H9 (cell line): ENCODE measurements at places on chromosomes 7 and 10.

DNA sequence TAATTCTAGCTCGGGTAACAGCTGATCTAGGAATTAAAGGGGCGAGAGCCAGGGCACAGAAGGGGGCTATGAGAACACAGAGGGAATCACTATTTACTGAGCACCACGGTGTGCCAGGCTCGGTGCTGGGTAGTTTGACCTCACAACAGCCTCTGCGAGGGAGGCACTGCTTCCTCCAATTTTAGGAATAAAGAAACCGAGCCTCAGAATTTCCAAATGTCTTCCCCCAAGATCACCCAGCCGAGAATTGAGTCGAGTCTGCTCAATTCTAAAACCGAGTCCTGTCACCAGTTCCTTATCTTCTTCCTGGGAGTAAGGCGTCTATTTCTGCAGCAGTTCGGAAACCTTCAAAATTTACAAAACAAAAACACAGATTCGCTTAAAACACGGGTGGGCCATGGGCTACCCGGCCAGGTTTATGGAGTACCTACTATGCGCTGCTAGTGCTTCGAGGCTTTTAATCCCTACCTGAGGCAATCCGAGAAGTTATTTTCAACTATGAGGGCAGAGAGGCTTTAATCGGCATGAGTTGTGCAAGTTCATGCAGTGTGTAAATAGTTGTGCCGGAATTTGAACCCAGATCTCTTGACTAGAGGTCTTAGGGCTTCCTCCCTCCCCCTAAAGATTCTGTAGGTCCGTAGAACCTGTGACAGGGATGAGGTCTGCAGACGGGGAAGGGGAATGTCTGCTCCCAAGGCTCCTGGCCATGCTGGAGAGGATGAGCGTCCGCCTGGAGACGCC is 872 bp upstream of the HMX2 start:
- no peak for DNase-seq

DNA sequence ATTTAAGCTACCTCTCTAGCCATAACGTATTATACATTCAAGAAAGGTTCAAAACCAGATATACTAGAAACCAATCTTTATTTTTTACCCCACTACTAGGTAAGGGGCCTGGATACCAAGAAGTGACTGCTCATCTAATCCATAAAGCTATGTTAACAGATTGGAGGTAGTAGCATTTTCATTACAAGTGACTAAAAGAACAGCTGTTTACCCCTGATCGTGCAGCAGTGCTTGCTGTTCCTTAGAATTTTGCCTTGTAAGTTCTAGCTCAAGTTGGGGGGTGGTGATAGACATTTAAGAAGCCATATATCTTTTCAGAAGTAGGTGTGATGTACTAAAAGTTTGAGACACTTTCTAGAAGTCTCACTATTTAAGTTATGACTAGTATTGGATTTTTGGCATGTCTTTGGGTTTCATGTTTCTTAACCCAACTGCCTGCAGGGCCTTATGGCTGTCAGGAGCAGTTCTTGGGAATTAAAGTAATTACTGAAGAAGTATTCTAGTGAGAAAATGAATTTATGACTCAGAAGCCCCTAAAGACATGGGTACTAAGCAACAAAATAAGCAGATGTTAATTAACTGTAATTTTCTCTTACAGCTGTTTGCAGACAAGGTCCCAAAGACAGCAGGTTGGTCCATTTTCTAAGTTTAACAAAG is 2.3 kb downstream of the PPIA start:
- no peak for DNase-seq

DNA sequence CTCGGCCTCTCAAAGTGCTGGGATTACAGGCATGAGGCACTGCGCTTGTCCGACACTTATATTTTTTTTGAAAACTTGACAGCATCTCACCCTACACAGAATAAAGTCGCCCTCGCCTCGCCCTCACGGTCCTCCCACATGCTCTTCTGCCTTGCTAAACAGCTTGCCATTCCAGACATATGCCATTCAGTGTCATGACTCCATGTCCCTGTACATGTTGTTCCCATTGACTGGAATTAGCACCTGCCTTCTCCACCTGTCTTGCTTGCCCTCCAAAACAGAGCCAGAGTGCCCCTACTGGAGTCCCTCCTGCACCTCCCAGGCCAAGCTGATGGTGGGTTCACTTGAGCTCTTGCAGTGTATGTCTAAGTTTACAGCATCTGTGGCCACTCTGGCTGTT is 6.2 kb downstream of the NIPSNAP2 start:
- DNase-seq: no peak

- no peak for DNase-seq
These were observed 39.8 kb downstream of the SLC37A3 start for GRCh38 chr7:140358412-140359051.

DNA sequence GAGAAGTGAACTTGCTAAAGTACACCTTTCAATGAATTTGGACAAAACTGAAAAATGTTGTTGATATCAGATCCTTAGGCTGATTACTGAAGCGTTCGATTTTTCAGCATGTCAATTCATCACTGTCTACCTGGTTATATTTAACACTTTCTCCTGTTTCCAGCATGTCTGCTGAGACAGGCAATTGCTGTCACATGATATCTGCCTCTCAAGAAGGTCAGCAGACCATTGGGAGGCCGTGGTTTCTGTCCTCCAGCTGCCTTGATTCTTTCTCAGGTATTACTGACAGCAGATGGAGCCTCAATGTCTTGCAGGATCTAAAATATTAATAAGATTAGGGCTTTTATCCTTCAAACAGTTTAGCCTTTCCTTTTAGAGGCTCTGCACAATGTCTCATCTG is 127.5 kb downstream of the SNX10 start:
- DNase-seq: no peak

- peak; percentile 85 for DNase-seq
These were observed 29.0 kb downstream of the GSTO2 start for GRCh38 chr10:104297697-104298660.

- no peak for DNase-seq
These were observed 59.3 kb upstream of the TMEM140 start for GRCh38 chr7:135088566-135088965.

DNA sequence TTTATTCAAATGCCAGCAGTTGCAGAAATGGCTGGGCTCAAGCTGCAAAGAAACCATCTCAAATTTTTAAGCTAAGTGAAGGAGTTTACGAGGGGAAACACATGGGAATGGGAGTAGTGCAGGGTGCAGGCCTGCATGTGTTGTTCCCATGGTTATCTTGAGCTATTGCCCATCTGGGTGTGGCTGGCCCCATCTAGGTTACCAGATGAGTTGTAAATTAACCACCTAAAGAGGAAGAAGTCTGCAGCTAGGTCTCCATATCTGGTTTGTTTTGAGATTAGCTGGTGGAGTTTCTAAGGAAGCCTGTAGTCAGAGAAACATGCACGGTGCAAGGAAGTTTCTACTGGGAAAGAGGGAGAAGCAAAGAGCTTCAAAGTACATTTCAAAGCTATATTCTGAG is 23.3 kb upstream of the STEAP2 start:
- no peak for DNase-seq

DNA sequence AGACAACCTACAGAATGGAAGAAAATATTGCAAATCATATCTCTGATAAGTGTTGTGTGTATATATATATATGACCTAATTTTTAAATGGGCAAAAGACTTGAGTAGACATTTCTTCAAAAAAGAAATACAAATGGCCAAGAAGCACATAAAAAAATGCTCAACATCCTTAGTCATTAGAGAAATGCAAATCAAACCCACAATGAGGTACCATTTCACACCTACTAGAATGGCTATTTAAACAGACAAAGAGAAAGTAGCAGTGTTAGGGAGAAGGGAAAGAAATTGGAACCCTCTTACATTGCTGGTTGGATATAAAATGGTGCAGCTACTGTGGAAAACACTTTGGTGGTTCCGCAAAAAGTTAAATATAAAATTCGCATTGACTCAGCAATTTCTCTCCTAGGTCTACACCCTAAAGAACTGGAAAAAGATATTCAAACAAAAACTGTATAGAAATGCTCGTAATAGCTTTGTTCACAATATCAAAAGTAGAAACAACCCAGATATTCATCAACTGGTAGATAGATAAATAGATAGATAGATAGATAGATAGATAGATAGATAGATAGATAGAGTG is 16.3 kb downstream of the ACSL5 start:
- no peak for DNase-seq
